Fibroblast of mammary gland (primary cell): ENCODE measurements at places on chromosomes 11 and 22.

- DNase-seq = no peak
Measured at GRCh38 chr11:75717608-75718418, at the start of gene MOGAT2. TSS of gene MOGAT2 (plus strand) at chr11:75717838. CDS start at chr11:75717889, 51 bp downstream.

- DNase-seq = no peak
Measured at GRCh38 chr11:41099654-41100053, 359.8 kb downstream of the LRRC4C start.

- peak; percentile 1 for DNase-seq
Measured at GRCh38 chr11:41613326-41613725, 153.9 kb upstream of the LRRC4C start.

- no peak for DNase-seq
Measured at GRCh38 chr11:82765466-82766034, 31.9 kb upstream of the FAM181B start.

- no peak for DNase-seq
Measured at GRCh38 chr11:133545199-133545803, 13.0 kb upstream of the OPCML start.

DNA sequence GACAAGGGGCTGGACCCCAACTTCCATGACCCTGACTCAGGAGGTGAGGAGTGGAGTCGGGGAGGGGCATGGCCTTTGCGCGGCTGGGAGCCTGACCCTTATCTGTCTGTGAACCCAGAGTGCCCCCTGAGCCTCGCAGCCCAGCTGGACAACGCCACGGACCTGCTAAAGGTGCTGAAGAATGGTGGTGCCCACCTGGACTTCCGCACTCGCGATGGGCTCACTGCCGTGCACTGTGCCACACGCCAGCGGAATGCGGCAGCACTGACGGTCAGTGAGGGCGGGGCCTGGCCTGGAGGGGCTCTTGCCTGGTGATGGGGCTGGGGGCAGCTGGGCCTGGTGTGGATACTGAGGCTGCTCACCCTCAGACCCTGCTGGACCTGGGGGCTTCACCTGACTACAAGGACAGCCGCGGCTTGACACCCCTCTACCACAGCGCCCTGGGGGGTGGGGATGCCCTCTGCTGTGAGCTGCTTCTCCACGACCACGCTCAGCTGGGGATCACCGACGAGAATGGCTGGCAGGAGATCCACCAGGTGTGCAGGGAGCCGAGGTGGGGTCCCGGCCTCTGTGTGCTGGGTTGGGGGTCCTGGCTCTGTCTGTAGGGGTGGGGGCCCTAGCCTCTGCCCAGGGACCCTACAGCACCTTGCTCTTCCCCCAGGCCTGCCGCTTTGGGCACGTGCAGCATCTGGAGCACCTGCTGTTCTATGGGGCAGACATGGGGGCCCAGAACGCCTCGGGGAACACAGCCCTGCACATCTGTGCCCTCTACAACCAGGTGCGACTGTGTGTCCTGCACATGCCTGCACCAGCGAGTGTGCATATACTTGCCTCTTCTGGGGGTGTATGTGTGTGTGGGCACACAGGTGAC, 6.3 kb downstream of the SHANK3 start:
- DNase-seq = no peak

- DNase-seq = peak; percentile 46
Measured at GRCh38 chr11:128559496-128560103, 27.8 kb downstream of the ETS1 start.

DNA sequence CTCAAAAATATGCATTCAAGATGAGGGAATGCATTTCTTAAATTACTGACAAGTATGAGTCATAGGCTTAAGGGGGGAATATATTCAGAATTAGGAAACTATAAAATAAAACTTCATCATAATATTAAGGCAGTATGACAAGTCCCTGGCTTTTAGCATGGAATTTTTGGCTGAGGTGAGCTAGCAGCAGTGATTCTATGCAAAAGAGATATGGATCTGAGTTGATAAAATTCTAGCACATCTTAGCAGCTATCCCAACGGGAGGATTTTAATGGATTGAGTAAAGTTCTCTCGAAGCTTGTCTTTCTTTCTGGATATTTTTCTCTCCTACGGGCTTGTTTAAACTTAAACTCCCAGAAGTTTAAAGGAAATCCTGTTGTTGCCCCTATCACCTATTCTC, 1.2 kb downstream of the OR51Q1 start:
- no peak for DNase-seq

DNA sequence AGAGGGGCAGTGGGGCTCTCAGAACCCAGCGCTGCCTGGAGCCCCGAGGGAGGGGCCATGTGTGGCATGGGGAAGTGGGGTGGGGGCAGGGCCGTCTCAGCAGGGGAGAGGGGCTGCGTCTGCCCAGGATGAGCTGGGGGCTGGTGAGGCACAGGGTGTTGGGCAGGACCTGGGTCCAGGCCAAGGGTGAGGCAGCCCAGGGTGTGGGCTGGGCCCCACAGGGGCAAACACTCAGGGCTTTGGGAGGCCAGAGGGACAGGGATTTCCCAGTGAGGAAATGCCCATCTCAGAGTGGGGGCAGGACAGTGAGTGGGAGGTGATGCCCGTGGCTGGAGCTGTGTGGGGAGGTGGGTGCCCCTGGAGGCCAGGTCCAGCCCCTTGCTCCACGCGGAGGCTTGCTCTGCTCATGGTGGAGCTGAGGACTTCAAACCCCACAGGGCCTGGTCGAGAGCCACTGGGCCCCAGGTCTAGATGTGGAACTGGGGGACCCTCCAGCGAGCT, 5.4 kb downstream of the PLXNB2 start:
- no peak for DNase-seq

GRCh38 chr11:119371778-119372182, 9.7 kb downstream of the USP2 start:
- DNase-seq = no peak

- DNase-seq = no peak
Measured at GRCh38 chr11:20926799-20927540, 257.6 kb downstream of the NELL1 start.

DNA sequence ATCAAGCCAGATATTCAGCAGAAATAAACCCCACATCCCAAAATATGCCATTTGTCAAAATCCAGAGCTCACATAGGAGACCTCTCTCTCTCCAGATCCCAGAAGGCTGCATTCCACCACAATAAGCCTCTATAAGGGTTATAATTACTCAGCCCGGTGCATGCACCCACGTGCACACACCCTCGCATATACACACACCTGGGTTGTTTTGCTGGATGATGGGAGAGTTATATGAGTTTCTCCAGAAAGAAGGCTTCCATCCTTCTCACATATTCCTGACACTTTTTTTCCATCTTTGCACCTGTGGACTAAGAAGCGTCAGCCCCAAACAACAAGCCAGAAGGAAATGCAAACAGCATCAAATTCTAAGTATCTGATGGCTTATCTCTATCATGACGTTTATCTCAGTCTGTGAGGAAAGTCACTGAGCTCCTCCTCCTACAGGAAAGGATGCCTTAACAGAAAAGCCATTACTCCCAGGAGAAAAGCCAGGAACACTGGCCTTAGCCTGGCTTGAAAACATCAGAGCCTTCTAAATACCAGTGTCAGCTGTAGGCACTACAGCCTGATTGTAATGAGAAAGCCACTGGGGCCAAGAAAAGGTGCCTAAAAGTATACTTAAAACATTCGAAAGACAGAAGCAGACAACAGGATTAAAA, 253.2 kb downstream of the LARGE1 start:
- DNase-seq = no peak

GRCh38 chr11:35178873-35179272, 39.9 kb downstream of the CD44 start:
- peak; percentile 69 for DNase-seq

DNA sequence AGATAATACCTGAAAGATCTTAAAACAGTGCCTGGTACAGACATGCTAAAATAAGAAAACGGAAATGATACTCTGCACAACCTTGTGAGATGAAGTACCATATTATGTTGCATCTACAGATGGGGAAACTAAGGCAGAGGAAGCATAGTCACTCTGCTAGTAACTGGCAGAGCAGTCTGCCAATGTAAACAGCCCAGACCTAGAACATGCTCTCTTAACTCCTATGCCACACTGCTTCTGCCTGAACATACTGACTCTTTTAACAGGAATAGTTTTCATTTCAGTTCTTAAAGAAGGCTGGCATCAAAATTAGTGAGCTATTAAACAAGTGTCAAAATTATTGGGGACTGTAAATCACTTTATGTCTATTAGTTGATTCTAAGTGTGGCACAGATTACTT, 99.9 kb downstream of the CD44 start:
- DNase-seq = no peak

DNA sequence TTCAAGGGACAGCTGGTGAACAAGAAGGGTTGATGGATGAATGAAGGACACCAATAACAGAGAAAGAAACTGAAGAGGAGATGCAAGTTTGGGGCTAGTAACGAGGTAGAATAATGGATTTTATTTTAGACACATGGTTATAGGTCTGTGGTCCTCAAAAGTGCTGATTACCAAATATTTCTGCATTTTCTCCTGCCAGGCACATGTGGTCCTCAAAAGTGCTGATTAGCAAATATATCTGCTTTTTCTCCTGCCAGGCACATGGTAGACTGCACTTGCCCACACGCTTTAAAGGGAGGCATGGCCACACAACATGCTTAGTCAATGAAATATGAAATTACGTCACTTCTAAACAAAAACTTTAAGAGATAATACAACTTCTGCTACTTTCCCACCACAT, 373.1 kb upstream of the SYN3 start:
- DNase-seq = no peak

DNA sequence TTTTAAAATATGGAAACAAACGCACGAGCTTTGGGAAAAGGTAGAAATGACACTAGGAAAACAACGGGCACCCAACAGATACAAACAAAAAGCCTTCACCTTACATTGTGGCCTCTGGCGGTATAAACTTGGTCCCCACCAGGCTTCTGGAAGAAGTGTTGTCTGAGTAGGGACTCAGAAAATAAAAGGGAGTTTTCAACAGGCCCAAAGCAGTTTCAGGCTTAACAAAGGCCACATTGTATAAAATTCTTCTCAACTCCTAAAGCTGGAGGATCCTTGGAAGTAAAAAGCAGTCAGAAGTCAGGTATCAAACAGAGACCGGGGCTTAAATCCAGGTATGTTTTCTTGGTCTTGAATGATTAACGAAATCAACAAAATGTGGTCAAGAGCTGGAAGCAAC, 61.0 kb downstream of the LARGE1 start:
- DNase-seq = no peak

GRCh38 chr11:18313965-18314763, 7.8 kb downstream of the HPS5 start:
- peak; percentile 51 for DNase-seq

GRCh38 chr22:26852176-26852575, 194.8 kb downstream of the MIAT start:
- DNase-seq = no peak

- DNase-seq = no peak
Measured at GRCh38 chr11:24070435-24070834, 426.4 kb upstream of the LUZP2 start.

GRCh38 chr22:45845076-45845487, 131.9 kb downstream of the WNT7B start:
- DNase-seq = no peak

DNA sequence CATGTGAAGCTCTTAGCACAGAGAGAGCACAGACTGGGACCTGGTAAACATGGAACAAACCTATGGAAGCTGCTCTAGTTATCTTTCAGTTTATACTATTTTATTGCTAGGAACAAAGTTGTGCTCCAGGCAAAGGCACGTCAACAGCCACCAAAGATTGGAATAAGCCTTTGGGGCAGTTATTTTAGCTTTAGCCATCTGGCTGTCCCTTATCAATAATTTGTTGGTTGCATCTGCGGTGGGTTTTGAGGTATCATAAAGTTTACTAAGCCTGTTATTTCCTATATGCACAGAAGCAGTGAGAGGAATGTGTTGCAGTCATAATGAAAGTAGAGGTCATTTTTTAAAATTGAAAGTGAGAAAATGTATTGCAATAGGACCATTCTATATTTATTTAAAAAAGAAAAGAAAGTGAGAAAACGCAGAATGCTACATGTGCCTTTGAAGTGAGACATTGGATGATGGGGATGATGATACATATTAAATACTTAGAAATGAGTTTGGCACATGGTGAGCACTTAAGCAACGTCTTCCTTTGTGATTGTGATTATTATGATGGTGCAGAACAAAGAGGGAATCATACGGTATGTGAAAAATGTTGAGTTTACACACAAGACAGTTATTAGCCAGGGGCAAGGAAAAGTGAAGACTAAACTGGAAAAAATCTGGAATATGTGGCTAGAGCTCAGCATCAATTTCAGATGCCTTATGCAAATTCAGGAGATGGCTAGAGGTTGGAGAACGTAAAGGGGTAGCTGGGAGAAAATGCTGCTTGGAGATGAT, 58.3 kb downstream of the PRR5L start:
- DNase-seq = no peak

DNA sequence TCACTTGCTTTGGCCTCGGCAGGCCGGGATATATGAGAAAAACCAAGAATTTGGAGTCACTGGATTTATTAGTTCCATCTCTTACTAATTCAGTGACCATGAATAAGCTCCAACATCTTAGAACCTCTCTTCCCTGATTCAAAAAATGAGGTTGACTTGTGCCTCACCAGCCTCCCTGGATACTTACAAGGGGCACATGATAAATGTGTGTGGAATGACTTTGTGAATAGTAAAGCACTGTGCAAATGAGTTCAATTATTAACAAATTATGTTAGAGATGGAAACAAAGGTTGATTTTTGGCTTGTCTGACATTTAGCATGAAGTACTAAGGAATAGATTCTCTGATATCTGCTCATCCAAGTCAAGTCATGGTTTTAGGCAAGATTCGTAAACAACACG, 104.1 kb downstream of the TRIM44 start:
- no peak for DNase-seq

DNA sequence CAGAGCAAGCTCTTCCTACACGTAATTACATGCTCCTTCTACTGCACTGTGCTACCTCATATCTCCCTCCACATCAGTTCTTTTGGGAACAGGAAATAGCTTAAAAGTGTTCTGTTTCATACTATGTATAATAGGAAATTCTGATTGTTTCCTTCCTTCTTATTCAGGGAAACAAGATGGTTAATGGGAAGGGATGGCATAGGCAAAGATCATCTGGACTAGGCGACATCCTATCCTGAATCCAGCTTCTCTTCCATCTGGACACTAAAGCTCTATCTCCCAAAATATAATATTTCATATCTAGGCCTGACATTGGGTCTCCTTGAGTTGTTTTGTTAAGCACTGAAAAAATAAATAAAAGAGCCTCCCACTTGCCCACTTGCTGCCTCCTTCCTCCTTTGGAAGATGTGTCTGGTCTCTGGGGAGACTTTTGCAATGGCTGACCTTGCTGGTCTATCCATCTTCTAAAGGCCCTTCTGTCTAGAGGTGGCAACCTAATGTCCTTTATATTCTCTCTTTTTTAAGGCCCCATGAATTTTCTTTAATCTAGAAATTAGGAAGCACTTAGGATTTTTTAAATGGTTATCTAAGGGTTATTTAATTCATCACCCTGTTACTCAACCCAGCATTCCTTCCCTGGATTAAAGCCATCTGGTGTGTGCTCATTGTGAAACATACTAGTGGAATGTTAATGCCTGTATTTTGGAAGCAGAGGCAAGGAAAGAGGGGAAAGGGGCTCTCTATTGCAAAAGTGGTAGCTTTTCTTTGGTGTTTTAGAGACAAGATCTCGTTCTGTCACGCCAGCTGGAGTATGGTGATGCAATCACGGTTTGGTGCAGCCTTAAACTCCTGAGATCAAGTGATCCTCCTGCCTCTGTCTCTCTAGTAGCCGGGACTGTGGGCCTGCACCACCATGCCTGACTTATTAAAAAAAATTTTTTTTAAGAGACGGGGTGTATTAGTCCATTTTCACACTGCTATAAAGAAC, 20.6 kb downstream of the CLMP start:
- DNase-seq = peak; percentile 99
